Stimulated activated CD4-positive, alpha-beta T cell treated with anti-CD3 and anti-CD28 coated beads, TNF-alpha, amount 100 ng/mL, for 4 hours (primary cell): ENCODE measurements at places on chromosomes 2 and 18.

DNA sequence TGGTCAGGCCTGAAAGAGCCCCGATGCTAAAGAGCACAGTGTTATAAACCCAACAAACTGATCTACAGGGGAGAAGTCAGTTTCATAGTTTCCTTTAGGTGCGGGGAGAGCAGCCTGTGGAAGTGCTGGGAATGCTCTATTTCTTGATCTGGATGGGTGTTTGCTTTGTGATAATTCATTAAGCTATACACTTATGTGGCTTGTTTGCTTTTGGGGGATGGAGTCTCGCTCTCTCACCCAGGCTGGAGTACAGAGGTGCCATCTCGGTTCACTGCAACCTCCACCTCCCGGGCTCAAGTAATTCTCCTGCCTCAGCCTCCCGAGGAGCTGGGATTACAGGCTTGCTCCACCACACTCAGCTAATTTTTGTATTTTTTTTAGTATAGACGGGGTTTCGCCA, 30.1 kb upstream of the CEP68 start:
- DNase-seq = no peak

GRCh38 chr2:150047620-150048222, 439.7 kb downstream of the RND3 start:
- DNase-seq = no peak

GRCh38 chr18:48553236-48553635, 14.4 kb downstream of the CTIF start:
- DNase-seq = no peak

DNA sequence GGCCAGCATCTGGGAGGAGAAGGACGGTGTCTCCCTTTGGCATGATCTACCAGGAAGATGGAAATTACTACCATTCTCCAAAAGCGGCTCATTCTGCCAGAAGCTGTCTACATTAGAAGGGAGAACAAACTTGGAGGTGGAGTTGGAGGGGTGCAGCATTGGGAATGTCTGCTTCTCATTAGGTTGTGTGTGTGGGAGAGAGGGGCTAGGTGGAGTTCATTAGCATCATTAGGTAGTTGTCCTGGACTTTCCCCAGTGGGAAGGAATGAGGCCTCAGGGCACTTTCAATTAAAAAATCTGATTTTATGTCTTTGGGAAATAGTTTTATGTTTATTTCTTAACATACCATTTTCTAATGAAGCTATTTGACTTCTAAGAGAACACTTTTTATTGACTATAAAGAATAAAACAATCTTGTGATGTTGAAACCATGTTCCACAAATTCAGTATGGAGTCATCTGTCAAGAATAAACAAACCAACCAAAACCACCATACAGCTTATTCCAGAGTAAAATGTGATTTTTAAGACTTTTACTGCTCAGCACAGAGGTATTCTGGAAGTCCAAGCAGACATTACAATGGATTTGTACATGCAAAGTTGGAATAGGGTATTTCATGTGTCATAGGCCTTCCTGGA, 60.6 kb downstream of the VAPA start:
- no peak for DNase-seq

- DNase-seq = no peak
Observed at GRCh38 chr2:111715987-111716904, 167.7 kb downstream of the ANAPC1 start.

GRCh38 chr2:64766841-64767669, 113.3 kb upstream of the SERTAD2 start:
- DNase-seq = no peak

- no peak for DNase-seq
Observed at GRCh38 chr2:189350540-189351209, 90.6 kb upstream of the WDR75 start.

- no peak for DNase-seq
Observed at GRCh38 chr2:235394278-235394828, 99.5 kb upstream of the AGAP1 start.

DNA sequence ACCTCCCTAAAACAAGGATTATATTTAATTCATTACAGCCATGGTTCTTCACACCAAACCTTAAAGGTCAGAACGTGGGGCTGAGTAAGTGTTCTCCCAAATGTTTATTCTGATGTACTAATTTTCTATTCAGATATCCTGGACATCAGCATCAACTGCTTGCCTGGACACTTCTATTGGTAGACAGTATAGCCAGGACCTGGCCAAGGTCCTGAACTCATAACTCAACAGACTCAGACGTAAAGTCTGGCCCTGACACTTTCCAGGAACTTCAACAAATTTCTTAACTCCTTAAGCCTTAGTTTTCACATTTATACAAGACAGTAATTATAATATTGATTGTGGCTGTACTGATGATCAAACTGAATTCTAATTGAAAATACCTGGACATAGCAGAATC, 89.1 kb downstream of the AKAIN1 start:
- no peak for DNase-seq

DNA sequence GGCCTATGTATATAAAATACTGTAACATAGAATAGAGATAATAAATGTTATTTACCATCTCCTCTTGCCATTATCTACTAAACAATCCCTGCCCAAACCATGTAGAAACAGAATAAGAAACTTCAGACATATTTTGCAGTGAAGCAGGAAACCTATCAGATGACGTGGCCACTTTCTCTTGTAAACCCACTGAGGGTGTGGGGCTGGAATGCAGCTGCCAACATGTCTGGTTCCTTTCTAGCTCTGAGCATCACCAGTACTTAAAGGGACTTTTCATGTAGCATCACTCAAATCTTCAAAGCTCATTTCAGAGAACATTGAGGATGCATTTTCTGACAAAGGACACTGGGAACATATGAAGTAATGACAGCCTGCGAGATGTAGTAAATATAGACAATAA, 251.8 kb downstream of the LPIN1 start:
- no peak for DNase-seq

- DNase-seq = no peak
Observed at GRCh38 chr2:86675511-86676015, 44.5 kb upstream of the RMND5A start.

DNA sequence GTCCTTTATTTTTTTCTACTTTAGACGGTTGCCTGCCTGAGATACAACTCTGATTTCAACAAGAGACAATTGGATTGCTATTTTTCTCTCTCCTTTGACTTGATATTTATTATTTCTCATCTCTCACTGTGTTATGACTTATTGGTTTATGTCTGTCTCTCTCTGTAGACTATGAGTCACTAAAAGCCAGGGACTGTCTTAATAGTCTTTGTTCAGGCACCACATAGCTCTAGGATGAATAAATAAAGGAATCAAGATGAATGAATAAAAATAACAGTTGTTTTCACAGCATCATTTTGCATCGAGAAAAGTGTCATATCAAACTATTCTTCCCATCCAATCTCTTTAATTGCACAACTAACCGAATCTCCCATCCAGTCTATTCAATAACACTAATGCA, 31.4 kb upstream of the CD28 start:
- DNase-seq = no peak

DNA sequence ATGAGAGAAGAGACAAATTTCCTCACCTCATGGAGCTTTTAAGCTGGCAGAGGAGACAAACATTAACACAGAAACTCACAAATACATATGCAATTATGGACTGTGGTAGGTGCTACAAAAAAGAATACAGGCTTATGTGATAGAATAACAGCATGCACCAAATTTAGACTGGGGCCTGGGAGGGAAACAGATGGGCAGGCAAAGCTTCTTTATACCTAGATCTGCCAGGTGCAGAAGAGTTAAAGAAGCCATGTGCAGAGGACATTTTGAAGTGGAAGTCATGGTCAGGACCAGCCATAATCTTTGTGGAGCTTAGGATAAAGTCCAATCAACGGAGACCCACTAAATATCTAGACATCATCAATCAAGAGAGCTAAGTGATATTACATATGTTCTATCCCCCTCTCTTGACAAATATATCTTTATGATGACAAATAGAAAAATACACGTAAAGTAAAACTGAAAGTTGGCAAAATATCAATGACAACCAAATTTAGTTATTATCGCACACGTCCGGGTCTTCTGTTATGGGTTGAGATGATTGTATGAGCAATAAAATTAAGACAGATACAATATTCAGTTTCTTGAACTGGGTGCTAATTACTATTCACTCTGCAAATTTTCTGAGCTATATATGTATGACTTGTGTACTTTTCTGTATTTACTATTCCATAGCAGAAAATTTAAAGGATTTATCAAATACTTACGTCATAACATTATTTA, 44.1 kb downstream of the CD28 start:
- no peak for DNase-seq

GRCh38 chr2:216516730-216517350, 18.2 kb downstream of the RPL37A start:
- DNase-seq = no peak

DNA sequence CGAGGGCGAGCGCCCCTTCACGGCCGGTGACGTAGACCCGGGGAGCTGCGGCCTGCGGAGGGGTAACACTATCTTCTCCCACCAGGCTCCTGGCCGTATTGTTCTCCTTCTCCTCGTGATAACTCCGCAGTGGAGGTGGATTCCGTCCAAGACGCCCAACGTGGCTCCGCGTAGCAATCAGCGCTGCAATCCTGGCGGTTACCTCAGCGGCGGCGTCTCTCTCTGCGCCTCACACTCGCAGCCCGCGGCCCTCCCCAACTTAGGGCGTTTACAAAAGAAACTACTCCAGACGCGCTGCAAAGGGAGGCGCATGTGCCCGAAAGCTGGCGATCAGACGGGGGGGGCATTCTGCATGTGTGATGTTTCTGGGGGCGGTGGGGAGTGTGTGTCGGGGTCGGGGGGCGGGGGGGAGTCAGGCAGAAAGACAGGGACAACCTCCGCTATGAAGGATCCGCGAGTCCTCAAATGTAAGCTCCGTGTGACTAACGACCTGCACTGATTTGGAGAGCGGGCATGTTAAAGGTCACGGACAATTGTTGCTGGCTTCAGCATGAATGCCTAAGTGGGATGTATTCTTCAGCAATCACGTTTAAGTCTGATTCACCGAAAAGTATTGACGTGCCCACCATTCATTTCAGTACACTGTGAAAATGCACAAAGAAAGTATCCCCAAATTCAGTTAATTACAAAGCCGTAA, 1.3 kb upstream of the ZNF516 start:
- DNase-seq = no peak

DNA sequence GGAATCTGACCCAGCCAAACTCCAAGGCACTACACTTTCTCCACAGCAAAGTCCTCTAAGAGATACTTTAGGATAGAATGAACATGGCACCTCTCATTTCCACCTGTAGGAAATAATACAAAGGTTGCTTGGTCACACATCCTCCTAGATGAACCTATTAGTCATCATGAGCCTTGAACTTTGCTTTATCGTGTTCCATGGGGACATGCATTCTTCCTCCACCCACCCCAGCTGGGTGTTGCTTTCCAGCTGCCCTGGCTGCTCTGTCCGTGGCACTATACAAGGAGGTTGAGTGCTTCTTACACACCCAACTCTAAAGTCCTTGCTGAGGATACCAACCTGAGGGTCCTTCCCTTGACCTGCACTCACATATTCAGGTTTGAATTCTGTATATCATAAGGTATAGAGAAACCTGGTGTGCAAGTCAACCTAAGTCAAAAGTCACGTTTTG, 52.7 kb downstream of the SPRED2 start:
- DNase-seq = no peak

GRCh38 chr2:202376460-202377206, 506 bp downstream of the BMPR2 start:
- peak; percentile 23 for DNase-seq

- no peak for DNase-seq
Observed at GRCh38 chr18:38458698-38459097, 893.1 kb upstream of the CELF4 start.

GRCh38 chr18:66734451-66734850, 130.6 kb upstream of the CDH19 start:
- no peak for DNase-seq

DNA sequence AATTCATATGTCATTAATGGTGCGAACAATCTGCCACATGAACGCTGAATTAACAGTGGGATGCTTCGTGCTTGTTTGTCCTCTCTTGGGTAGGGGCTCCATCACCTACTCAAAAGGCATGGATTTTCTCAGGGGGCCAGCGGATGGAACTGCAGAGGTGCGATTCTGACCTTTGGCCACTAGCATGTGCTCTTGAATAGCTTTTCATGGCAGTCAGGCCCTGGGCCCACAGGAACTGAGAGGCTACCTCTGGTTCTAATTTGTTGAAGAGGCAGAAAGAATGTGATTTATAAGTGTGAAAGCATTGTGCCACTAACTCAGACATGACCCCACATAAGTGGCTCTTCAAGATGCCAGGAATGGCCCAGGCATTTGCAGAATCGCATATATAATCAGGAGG, 283.2 kb downstream of the INSIG2 start:
- no peak for DNase-seq

- no peak for DNase-seq
Observed at GRCh38 chr2:152655880-152656279, 61.4 kb downstream of the PRPF40A start.

GRCh38 chr2:46363535-46364170, 66.4 kb downstream of the EPAS1 start:
- no peak for DNase-seq

- no peak for DNase-seq
Observed at GRCh38 chr2:104638190-104638858, 215.6 kb upstream of the POU3F3 start.

- no peak for DNase-seq
Observed at GRCh38 chr2:81876624-81877023, 1572.1 kb upstream of the LRRTM1 start.

DNA sequence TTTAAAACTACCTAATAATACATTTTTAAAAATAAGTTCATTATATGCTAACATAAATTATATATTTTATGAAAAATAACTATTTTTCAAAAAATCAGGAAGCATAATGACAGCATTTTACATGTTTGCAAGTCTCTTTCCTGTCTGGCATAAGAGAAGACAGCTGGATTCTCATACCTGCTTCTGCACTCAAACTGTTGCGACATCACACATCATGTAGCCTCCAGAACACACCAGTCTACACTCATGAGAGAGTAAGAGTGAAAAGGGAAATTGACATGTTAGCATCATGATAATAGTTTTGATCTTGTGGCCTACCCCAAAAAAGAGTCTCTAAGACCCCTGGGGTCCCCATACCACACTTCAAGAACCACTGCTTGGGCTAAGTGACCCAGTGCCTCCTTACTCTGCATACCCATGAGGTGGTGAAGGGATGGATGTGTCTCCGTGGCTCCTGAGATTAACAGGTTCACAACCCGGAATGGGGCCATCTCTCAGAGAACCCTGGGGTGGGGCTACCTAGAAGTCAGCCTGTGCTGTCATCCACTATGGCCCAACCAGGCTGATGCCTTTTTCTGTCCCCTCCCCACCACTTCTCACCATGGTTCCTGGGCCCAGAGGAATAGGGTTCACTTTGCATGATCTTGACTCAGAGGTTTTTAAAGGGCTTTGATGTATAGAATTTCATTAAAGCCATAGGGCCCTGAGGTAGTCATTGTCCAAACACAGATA, 102.6 kb upstream of the DAPL1 start:
- DNase-seq = no peak

DNA sequence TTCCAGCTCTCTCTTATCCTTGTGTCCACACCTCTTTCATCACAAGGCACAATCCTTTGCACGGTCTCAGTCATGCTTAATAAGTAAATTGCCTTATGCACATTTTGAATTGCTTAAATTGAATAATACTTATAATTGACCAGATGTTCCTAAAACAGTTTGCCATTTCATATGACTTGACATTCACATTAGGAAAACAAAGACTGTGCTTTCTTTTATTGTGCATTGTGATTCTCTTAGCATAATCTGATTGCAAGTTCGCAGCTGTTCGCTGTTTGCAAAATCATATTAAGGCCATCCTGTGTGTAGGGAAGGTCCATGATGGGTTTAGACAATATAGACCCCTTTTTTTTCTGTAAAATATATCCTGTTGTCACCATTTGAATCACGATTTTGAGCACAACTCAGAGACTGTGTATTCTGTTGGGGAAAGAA, 75.6 kb downstream of the RNF144A start:
- no peak for DNase-seq
